Coronary artery (tissue), 2 donors: ENCODE measurements at places on chromosomes 6 and 20.

GRCh38 chr6:36958775-36959554 is 4.4 kb downstream of the PI16 start:
- no peak for DNase-seq

DNA sequence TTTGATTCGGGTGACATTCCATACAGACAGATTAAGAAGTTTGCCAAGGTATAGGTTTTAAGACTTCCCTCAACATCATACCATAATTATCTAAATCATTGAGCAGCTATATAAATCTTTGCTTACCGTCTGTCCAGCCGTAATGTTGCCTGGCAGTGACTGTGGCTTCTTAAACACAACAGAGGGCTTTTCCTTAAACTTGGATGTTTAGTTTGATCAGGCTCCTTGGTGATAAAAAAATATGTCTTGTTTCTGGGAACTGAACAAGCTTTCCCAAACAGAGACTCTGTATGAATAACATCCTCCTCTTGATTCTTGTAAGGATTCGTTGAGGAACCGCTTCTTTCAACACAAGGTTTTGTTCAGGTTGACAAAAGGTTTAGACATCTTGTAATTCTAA is 130.9 kb downstream of the QKI start:
- DNase-seq, result no peak

DNA sequence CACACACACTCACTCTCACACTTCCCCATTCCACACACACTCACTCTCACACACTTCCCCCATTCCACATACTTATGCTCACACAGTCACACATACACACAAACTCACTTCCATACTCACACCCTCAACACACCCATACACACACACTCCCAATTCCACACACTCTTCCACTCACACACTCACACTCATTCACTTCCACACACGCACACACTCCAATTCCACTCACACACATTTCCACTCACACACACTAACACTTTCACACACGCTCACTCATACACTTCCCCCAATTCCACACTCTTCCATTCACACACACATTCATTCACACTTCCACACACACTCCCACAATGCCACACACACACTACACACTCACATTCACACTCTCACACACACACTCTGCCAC is 8.0 kb upstream of the OSBPL2 start:
- DNase-seq, result no peak

DNA sequence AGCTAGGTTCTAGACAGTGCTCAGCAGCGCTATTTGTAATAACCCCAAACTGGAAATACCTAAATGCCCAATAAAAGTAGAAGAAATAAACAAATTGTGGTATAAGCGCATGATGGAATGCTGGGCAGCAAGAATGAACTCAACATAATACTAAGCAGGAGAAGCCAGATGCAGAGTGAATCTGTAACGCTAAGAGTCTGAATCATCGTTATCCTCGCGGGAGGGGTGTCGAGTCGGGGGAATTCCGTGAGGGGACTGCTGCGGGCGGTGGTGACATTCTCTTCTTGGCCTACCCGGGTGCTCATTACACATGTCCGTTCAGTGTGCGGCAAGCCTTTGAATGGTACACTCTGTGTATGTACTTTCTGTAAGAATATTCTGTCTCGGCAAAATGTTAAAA is 83.7 kb downstream of the SULF2 start:
- no peak for DNase-seq

DNA sequence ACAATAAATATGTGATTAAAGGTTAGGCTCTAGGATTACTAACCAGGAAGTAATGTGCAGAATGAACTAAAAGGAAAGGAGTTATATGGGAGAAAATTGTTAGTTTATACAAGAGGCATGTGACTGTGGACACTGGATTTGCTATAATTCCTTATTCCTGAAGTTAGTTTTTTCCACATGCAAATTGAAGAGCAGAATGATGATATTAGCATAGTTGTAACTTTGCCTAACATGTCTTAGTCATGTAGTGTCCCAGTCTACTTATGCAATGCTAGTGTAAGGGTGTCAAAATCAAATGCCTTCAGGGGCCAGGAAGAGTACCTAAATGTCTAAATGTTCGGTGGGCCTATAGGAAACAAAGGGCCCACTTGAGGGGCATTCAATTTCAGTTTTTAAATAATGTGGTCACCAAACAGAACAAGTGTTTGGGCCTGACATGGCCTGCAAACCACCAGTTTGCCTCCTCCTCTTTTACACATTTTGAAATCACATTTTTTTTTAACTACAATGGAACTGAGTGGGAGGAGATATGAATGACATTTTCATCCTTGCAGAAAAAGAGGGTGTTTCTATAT is 28.0 kb upstream of the CEP85L start:
- no peak for DNase-seq

DNA sequence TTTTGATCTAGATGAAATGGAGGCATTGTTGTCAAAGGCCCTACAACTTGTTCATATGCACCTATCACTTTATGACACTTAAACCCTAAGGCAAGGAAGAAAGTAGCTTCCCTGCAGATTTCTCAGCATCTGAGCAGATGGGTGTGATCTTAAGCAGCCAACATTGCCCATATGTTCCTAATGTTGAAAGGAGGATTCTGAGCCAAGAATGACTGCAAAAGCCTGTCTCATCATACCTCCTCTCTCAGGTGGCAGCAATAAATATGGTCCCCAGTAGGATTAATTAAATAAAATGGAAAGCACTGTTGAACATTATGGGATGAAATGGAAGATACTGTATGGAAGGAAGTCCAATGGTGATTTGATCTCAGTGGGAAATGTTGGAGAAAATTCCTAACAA is 538.1 kb upstream of the MAN1A1 start:
- DNase-seq, result no peak

GRCh38 chr6:141677598-141678211 is 455.0 kb upstream of the GJE1 start:
- DNase-seq, result no peak

GRCh38 chr20:62047666-62048345 is 17.9 kb downstream of the TAF4 start:
- no peak for DNase-seq

GRCh38 chr6:111458670-111459232 is 24.3 kb downstream of the REV3L start:
- no peak for DNase-seq

GRCh38 chr6:134111062-134111677 is 58.7 kb upstream of the SLC2A12 start:
- DNase-seq, result no peak

- no peak for DNase-seq
Measured at GRCh38 chr20:18835466-18836256, 22.1 kb downstream of the SCP2D1 start.

DNA sequence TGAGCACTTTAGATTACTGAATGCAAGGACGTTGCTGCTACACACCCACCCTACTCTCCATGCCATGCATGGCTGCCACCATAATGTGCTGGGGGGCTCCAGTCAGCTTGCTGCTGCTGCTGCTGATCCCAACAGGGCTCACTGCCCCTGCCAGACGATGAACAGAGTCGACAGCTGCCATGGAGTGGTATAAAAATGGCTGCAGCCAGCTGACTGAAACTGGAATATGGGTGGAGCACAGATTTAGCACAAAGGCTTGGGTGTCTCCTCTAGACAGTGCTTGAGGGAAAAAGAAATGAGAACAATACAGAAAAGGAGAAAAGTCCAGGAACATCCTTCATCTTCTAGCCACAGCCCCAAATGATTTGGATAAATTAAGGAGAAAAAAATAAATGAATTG is 150.7 kb downstream of the PDSS2 start:
- DNase-seq, result no peak

GRCh38 chr6:167826896-167827582 is at the start of gene AFDN:
AFDN (plus strand) TSS chr6:167826911; CDS start chr6:167827133, 222 bp downstream.
- DNase-seq, result no peak

GRCh38 chr20:5191829-5192569 is 65.2 kb downstream of the CDS2 start:
- no peak for DNase-seq

DNA sequence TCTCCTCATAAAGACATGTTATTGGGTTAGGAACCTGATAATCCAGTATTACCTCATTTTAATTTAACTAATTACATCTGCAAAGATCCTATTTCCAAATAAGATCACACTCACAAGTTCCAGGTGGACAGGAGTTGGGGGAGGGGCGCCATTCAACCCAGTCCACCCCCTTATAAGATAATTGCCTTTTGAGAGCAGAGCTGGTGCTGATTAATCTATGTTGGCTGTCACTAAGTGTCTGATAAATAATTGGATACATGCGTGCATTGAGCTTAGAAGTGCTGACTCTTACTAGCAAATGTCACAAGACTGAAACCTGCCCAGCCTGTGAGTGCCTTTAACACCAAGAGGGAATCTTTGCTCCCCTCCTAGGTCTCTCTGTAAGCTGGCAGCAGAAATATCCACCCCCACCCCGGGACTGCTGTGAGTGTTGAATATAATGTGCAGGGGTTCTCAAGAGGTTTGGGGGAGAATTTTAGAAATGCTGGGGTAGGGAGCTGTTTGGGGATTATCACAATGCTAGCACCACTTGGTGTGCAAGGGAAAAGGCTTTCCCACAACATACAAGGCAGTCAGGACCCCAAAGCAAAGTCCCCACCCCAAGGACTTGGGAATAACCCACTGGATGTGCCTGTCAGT is 87.5 kb downstream of the ANKRD60 start:
- peak; percentile 26 for DNase-seq

GRCh38 chr20:23368316-23369071 is 6.5 kb downstream of the GZF1 start:
- DNase-seq, result no peak

- no peak for DNase-seq
Measured at GRCh38 chr20:33169176-33169794, 1.3 kb downstream of the BPIFA2 start.

DNA sequence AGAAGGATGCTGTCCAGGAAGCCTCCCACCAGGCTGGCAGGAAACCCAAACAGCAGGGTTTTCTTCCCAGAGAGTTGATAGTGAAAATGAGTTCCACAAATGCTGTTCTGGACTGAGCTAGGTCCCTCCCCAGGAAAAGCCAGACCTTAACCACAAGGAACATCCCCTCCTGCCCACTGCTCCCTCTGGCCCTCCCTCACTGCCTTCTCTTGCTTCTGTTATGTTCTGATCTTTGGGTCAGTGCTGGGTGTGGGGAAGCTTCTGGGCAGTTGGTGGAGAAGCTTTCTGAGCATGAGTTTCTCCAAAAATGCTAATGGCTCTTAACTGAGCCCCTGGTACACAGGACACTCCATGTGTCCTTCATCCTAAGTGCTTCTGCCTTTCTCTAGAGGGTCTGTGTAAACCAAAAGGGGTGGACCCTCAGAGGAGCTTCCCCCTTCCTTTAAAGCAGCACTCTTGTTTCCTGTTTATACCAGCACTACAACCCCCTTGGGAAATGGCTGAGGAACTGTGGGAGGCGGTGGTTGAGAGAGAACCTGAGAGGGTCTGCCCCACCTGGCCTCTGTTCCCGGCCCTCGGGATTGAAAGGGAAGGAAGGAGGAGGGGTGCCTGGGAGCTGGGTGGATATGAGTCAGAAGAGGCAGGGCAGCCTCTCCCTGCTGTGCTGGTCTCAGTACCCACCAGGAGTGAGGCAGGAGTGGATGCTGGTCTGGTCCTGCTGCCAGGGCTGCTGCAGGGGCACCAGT is 42.0 kb downstream of the CDS2 start:
- no peak for DNase-seq

- DNase-seq, result no peak
Measured at GRCh38 chr20:60558486-60558885, 600.3 kb downstream of the CDH26 start.

- no peak for DNase-seq
Measured at GRCh38 chr6:149027484-149027883, 280.7 kb downstream of the UST start.
